Epithelial cell of prostate (primary cell): ENCODE measurements at places on chromosomes 13 and 19.

DNA sequence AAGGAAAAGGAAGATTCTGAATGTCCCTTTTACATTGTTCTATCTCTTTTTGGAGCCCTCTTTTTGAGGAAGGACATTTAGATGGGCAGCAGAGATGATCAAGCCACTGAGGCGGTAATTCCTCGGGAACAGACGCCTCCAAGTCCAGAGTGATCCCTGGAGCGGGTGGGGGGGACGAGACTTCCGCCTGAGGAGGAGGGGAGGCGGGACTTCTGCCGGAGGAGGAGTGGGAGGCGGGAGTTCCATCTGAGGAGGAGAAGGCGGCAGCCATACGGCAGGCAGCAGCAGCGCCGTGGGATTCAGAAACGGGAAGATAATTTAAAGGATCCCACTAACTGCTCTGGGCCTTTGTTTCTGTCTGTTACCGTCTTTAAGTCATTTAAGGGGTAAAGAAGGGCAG is 37.6 kb upstream of the CD177 start:
- DNase-seq = no peak

GRCh38 chr19:55462722-55463121 is 1.3 kb upstream of the ISOC2 start:
- DNase-seq = no peak

DNA sequence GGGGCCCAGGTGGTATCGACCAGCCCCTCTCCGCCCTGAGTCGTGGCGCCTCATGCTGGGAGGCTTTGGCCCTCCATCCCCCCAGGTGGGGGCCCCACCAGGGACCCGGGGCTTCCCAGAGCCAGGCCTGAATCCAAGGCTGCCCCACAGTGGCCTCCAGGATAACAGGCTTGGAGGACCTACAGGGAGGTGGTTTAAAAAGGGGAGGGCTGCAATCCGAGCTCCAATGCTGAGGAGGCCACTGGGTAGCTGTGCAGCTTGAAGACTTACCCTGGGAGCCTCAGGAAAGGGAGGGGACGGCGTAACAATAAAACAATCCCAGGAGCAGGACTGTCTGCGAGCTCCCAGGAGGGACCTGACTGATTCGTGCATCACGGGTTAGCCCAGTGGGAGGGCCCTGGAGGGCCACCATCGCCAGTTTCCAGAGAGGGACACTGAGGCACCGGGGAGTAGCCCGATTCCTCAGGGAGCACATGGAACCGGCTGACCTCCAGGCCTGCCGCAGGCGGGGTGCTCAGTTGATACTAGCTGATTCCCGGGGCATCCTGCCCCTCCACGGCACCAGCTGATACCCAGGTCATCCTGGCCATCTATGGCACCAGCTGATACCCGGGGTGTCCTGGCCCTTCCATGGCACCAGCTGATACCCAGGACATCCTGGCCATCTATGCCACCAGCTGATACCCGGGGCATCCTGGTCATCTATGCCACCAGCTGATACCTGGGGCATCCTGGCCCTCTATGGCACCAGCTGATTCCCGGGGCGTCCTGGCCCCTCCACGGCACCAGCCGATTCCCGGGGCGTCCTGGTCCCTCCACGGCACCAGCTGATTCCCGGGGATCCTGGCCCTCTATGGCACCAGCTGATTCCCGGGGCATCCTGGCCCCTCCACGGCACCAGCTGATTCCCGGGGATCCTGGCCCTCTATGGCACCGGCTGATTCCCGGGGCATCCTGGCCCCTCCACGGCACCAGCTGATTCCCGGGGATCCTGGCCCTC is 3.7 kb upstream of the C2CD4C start:
- no peak for DNase-seq

DNA sequence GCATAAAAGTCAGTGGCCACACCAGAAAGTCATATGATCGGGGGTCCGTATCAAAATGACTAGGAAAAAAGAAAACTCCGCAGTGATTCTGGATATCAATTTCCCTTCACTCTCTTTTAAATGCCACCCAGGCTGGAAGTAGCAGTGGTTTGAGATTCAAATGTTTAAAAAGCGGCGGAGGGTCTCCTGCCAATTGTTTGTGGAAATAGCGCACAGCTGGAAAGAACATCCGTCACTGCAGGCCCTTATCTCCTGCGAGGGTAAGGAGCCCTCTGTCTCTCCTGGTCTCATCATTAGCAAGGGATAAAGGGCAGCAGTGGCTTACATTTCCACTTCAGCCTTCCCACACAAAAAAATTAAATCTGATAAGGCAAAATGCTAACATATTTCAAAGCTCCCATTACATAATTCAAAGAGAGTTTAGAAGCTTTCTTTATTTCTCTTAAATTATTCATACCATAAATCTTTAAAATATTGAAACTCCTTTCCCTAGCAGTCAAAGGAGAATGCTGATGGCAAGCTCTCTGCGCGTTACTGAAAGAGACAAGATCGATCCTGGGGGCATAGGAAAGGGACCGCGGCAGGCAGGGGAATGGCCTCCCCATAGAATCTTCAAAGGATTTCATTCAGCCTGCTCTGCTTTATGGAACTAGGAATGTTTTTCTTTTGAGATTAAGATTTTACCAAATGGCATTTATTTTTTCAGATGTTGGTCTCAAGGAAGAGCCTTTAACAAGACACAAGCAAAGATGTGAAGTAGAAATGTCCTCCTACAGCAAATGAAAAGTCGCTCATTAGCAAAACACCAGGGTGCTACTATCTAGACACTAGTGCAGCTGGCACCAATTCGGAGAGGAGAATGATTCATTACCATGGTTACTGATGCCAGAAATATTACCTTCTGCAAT is 35.0 kb downstream of the AMER2 start:
- DNase-seq = no peak

GRCh38 chr19:52658595-52658994 is 20.4 kb upstream of the ZNF83 start:
- DNase-seq = no peak

- no peak for DNase-seq
These were observed 89.4 kb downstream of the PCCA start for GRCh38 chr13:100178309-100178708.

GRCh38 chr13:37546087-37546486 is 52.5 kb downstream of the POSTN start:
- DNase-seq = no peak

DNA sequence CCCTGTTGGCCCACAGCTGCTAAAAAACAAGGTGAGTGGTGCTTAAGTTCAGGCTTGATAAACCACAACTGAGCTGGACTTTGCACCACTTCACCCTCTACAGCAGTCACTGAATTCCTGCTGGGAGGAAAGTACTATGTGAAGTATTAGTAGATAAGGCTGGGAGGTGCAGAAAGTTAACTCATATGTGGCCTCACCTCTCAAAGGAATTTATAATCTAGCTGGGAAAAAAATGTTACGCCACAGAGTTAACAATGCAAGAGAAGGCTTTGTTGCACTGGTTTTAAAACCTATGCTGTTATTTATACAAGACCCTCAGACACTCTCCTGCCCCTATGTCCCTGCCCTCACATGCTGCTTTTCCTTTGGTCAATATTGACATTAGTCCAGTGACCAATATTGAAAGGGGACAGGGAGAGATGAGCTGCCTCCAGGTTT is 60.9 kb downstream of the LIG4 start:
- no peak for DNase-seq

- DNase-seq = no peak
These were observed 112.8 kb downstream of the CRYL1 start for GRCh38 chr13:20412691-20413355.

GRCh38 chr13:29948244-29948643 is 97.8 kb upstream of the UBL3 start:
- no peak for DNase-seq

DNA sequence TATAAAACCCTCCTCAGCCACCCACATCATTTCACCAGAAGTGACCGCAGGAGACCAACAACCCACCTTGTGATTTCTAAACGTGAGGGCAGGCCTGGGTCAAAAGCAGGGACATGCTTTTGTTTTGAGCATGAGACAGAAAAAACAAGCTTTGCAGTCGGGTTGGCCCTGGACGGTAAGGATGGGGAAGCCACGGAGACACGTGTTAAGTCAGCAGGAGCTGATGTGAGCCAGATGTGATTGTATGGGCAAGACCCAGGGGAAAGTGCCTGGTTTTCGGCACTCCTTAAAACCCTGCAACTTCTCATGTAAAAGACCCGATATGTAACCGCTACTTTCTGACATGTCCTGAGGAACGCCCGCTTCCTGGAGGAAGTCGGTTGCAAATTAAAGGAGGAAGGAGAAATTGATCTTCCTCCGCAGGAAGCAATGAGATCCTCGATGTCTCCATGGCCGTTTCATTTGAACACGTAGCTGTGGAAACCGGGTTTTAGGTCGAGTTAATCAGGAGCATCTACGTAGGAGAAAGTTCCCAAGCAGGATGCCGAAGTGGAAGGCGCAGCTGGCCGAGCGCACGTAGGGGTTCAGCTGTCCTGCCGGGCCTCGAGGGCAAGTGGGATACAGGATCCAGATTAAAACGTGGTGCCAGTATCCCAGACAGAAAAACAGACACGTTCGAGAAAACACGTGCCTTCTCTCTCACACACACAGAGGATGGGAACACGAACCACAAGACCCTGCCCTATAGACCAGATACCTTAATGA is 40.5 kb upstream of the POMP start:
- DNase-seq = no peak

DNA sequence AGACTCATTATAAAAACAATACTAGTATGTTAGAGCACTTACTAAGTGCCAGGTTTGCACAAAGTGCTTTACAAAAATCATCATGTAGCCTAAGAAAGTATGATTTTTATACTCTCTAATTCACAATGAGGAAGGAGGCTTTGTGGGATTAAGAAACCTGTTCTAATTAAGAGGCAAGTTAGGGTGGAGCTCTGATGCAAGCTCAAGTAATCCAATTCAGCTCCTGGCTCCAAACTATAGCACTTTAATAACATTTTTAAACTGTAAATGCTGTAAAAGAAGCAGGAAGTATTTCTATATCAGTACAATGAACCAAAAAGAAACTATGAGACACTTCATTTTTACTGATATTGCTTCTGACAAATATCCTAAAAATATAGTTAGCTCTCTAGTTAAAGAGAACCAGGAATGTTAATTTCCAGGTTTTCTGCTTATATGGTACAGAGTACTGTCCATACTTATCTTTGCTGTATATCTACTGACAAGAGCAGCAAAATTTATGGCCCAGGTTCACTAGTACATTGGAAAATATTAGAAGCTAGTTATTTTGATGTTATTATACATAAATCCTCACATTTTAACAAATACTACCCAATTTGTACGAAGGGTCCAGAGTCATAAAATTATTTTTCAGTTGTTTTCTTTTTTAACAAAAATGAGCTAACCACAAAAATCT is 482.0 kb downstream of the DIAPH3 start:
- DNase-seq = no peak

- DNase-seq = no peak
These were observed 48.9 kb downstream of the ZNRF4 start for GRCh38 chr19:5504114-5504513.

DNA sequence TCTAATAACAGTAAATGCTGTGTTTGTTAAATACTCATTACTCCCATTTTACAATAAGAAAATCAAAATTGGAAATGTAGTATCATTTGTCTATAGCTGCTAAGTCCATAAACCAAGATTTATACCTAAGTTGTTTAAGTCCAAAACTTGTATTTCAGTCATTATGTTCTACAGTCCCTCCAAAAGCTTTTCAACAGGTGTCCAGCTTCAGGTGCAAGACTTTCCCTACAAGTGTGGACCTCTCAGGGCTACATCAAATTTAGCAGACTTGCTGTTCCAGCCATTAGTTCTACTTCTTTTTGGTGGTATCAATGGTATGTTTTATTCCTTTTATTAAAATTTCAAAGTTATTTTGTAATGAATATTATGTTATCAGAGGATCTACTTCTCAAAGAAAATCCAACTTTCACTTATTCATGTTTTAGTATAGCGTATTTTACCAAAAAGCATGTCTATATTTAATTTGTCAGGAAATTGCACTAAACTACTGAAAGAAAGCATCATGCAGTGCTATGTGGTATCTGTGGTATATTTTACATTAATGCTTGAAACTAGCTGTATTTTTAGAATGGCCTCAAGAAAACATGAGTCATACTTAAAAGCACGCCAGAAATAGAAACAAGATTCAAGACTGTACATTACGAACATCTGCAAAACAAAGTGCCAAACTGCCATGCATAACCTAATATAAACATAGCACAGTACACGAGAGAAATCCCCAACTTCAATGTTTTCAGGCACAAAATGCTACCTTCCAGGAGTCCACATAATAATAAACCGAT is 44.5 kb downstream of the VWA8 start:
- no peak for DNase-seq

- DNase-seq = no peak
These were observed 73.3 kb downstream of the TNFRSF19 start for GRCh38 chr13:23643338-23644125.

GRCh38 chr19:47152632-47153031 is 22.0 kb downstream of the SAE1 start:
- peak; percentile 72 for DNase-seq

DNA sequence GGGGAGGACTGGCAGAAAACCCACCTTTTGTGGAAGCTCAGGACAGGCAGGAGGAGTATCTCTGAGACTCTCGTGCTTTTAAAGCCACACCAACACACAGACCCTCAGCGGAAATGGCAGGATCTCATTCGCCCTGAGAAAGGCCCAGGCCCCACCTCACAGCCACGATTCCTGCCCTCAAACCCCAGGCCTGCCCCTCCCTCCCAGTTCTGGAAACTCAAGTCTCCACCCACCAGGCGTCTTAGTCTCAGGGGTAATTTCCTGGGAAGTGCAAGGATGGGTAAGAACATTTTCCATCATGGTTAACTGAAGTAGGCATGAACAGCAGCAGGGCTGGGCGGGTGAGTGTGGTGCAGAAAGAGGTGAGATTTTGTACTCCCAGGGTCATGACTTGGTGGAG is 8.0 kb upstream of the PDE4C start:
- no peak for DNase-seq

- no peak for DNase-seq
These were observed 212.5 kb upstream of the SOX1 start for GRCh38 chr13:111854403-111854802.

GRCh38 chr13:104817271-104817670 is 1718.2 kb downstream of the EFNB2 start:
- DNase-seq = no peak

DNA sequence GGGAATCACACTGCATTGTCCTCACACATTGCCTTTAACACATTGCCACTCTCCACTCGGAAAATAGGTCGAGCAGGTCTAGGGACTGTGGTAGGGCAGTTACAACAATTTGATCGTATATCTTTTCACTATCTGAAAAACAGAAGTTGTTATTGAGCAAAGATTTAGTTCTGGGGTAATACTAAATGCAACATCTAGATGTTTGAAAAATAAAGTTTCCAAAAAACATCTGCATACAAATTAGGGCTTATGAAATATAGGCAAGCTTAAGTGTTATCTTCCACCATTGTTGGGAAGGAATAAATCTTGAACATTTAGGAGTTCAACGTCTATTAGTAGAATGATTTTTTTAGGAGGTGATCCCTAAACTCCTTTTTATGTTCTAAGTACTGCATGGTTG is 768 bp upstream of the HS6ST3 start:
- no peak for DNase-seq

GRCh38 chr19:3508771-3509535 is 2.8 kb downstream of the FZR1 start:
- no peak for DNase-seq

DNA sequence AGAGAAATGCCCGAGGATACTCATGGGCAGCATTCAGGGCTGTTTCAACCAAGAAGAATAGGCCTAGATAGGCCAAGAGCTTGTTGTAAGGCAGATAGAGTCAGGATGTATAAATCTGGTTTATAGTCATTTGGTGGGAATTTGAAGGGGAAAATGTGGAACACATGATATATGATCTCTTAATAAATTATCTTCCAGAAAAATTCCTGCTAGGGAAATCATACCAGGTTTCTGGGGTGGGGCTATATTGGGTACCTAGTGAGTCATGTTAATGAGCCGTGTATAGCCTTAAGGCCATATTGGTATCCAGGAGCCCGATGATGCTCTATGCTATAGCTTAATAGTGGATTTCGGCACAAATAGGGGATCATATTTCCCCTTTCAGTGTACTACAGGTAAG is 51.5 kb upstream of the HTR2A start:
- no peak for DNase-seq
